Naive thymus-derived CD8-positive, alpha-beta T cell (primary cell): ENCODE measurements at places on chromosomes 3 and 15.
A peak's percentile ranks its signal among the peaks of the same experiment; 100 is the strongest.

DNA sequence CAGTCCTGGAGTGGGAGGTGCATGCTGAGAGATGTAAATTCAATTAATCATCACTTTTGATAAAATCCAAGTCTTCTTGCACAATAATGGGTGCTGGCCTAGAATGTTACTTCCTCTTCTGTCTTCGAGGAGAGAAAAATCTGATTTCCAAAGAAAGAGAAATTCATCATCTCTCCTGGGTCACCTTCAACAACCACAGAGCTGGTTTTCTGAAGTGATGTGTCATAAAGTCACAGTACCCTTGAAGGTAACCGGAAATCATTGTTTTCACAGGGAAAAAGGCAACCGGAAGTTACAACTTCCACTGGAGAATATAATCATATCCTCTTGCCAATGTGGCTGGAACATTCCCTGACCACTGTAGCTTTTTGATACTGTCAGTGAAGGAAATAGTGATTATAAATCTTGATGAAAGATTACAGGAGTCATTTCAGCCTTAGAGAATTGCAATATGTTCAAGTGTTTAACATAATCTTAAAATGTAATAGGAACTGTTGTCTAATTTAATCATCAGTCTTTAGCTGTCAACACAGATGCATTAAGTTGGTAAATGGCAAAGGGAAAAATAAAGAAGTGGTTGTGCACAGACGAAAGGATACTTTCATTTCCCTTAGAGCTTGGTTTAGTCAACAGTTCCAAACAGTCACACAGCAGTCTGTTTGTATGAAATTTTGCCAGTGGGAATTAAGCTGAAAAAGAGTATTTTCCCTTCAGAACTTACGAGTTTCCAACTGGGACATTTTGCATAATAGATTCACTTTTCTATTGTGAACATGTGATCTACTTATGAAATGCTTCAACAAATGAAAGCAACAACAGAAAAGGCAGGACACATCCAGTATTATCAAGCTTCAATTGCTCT, 106.5 kb upstream of the SLC4A7 start:
- no peak for DNase-seq

DNA sequence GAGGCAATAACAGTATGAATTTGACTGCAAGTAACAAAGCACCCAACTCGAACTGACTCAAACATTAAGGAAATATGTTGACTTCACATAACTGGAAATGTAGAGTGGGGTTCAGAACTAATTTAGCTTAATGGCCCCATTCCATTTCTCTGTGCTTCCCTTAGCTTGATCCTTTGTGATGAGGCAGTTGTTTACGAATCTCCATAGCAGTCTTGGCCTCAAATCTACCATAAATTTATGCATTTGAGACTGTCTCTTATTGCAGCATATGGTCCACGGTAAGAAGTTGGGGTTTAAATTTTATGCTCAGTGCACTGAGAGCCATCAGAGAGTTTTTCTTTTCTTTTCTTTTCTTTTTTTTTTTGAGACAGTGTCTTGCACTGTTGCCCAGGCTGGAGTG, 148.7 kb upstream of the POU1F1 start:
- no peak for DNase-seq

- DNase-seq: no peak
Observed at GRCh38 chr15:85588677-85589076, 206.0 kb downstream of the KLHL25 start.

DNA sequence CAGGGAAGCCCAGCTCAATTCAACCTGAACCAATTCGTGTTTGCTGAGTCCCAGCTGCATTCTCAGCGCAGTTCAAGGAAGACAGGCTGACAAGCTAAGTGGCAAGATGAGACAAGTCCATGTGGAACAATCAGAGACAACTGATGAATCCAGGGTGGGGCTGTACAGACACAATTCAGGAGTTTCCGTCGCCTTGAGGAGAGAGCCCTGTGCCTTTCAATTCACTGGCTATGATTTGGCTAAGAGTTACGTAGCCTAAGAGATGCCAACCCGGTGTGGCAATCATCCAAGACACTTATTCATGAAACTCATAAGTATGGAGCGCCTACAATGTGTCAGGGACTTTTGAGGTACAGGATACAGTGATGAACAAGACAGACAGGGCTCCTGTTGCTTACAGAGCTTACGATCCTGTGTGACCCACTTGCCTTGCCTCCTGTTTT, 15.5 kb upstream of the ZBED2 start:
- DNase-seq: no peak

DNA sequence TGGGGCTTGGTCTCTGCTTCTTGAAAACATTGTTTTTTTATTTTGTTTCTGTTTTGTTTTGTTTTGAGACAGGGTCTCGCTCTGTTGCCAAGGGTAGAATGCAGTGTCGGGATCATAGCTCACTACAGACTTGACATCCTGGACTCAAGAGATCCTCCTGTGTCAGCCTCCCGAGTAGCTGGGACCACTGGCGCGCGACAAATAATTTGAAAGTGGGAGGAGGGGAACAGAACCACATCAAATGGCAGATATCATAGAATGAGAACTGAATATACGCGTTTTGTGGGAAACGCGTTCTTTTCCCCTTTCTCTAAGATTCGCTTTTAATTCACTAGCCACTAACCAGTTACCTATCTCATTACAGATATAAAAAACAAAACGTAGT, 641 bp upstream of the VPS13C start:
- DNase-seq: peak; percentile 27

DNA sequence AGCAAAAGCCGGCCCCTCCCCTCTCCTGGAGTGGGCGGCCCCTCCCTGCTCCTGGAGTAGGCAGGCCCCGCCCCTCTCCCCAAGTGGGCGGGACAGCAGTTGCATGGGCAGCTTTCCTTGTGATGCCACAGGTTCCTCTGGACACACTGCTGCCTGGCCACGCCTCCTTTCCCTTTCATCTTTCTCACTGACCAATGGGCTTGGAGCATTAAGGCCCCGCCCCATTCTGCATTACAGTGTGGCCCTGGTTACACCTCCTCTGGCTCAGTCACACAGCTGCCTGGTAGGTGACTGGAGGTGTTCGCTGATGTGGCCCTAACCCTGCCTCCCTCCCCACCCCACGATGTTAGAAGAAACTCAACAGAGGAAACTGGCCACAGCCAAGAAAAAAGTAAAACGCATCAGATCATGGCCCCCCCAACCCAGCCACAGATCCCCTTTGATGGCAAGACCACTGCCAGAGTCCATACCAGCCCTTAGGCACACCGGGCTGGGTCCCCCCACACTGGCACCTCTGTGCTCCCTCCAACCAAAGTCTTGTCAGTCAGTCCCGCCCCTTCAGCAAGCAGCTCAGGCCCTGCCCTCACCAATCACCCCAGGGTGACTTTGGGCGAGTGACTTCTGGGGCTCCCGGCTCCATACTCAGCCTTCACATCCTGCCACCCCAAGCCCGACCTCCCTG, 84.3 kb downstream of the ADAMTS7 start:
- DNase-seq: no peak

GRCh38 chr3:138328341-138328740, 1.3 kb downstream of the NME9 start:
- DNase-seq: no peak
